NCI-H446 treated with DMSO at 0.1 percent for 48 hours (cell line): ENCODE measurements at places on chromosomes 1 and 21.

- DNase-seq: no peak
Observed at GRCh38 chr1:14639291-14640050, 41.0 kb downstream of the KAZN start.

DNA sequence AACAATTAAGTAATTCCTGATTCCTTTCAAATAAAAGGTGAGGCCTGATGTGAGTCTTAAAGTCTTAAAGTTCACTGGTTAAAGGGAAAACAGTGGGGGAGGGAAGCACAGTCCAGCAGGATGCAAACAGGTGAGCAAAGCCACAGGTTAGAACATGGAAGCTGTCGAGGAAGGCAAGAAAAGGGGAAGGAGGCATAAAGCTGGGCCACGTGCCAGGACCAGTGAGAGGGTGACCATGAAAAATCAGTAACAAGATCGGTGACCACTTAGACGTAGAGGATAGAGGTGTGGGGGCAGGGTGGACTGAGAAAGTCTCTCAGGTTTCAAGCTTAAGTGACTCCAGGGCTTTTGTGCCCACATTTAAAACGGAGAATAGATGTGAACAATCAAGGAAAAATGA is 231.3 kb downstream of the SETD4 start:
- no peak for DNase-seq

DNA sequence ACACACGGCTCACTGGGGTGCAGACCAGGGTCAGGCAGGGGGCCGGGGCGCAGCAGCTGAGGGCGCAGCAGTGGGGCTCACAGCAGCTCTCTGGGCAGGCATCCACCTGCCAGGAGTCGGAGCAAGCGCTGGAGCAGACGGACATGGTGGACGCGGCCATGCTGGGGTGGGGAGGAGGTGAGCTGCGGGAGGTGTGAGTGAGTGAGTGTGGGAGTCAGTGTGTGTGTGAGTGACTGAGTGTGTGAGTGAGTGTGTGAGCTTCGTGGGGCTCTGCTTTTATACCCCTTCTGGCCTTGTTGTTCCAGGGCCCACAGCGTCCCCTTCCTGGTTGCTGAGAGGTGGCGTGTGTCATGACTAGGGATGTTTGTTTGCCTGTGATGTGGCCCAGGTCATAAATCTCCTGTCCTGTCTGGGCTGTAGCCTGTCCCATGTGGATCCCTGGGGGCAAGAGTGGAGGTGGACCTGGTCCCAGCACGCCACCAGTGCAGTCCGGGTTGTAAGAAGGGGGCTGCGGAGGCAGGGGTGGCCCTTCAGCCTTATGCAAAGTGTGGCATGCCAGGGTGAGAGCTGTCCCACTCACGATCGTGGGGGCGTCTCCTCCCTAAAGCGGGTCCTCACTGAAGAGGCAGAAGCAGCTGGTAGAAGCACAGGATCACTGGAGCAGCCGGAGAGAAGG is at the start of gene KRTAP10-1:
TSS of gene KRTAP10-1 (minus strand) at position 205 of the 676 bp plus-strand sequence. CDS start at position 160, 45 bp downstream.
- DNase-seq: no peak

DNA sequence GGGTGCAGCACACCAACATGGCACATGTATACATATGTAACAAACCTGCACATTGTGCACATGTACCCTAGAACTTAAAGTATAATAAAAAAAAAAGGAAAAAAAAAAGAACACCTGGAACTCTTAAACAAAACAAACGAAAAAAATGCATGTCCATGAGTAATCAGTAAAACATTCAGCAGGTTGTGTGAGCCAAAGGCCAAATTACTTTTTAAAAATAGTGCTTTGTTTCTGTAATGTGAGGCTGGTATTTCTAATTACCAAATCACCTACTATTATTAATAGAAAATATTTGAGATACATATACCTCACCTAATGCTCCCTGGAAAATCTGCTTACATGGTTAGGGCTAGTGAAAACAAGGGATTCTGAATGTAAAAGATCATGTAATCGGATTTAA is 294.4 kb upstream of the NR5A2 start:
- DNase-seq: no peak

- no peak for DNase-seq
Observed at GRCh38 chr1:62608905-62609304, 11.6 kb downstream of the ANGPTL3 start.

GRCh38 chr1:29686012-29686930 is 449.9 kb downstream of the PTPRU start:
- no peak for DNase-seq

DNA sequence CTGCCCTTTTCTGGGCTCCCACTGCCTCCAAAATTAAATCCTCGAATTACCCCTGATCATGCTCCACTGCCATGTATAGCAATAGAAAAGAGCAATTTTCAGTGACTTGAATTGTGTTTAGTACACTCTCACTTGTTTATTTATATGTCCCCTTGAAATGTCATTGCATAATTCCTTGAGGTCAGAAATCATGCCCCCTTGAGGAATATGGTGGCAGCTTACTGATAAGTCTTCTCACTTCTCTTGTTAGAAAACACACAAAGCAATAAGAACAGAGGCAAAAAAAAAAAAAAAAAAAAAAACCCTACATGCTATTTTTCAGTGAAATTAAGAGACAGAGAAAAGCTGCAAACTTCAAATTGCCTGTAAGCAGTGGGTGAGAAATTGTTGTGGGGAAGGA is 37.5 kb downstream of the GPR88 start:
- no peak for DNase-seq

DNA sequence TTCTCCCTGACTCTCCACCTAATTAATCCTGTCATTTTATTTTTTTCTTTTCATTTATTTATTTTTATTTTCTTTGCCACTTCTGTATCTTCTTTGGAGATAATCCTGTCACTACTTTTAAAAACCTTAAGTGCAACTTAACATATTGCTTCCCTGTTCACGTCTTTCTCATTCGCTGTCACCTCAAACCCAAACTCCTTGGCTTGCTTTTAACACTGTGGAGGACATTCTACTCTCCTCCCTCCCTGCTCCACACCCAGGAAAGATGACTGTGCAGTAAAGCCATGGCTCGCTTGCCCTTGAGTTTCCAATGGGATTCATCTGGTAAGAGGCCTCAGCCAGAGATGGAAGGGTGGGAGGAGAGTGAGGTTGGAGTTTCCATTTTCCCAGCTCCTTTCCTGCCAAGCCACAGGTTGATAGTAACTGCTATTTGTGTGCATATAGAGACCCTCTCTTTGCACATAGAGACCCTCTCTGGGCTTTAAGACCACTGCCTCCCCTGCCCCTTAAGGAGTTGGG is 6.4 kb upstream of the BRWD1 start:
- DNase-seq: no peak

DNA sequence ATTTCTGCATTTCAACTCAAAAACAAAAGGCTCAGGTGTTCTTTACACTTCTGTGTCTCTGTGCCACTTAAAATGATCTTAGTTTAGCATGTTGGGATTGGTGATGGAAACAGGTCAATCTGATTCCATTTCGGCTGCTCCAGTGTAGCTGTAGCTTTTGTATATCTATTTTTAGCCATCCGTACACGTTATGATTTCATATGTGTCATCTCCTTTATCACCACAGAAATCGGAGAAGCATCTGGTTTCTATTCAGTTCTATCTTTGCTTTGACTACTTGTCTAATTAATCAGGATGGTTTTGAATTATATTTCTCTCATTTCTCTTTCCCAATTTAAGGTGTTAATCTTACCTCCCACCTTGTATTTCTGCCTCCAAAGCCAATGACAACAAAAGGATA is 41.1 kb downstream of the RGS21 start:
- DNase-seq: no peak

DNA sequence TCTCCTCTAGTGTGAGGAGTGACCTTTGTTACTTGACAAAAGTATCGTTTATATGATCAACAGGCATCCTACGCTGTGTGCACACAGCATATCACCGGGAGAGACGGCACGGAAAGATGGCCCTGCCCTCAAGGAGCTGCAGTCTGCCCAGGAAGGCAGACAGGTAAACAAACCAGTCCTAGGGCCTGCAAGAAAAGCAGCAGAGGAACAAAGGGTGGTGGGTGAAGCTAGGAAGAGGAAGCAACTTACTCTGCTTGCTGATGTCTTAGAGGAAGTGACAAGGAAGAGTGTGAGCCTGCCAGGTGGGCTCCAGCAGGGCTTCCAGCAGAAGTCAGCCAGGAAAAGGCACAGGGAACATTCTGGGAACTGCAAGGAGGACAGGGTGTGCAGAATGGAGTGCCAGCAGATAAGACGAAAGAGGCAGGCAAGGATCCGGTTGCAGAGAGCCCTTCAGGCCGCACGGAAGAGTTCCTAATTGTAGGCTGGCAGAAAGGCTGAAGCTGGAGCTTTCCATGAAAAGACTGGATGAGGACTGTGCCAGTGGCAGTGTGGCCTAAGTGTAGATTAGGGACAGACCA is 106.7 kb downstream of the SLC45A1 start:
- DNase-seq: no peak

DNA sequence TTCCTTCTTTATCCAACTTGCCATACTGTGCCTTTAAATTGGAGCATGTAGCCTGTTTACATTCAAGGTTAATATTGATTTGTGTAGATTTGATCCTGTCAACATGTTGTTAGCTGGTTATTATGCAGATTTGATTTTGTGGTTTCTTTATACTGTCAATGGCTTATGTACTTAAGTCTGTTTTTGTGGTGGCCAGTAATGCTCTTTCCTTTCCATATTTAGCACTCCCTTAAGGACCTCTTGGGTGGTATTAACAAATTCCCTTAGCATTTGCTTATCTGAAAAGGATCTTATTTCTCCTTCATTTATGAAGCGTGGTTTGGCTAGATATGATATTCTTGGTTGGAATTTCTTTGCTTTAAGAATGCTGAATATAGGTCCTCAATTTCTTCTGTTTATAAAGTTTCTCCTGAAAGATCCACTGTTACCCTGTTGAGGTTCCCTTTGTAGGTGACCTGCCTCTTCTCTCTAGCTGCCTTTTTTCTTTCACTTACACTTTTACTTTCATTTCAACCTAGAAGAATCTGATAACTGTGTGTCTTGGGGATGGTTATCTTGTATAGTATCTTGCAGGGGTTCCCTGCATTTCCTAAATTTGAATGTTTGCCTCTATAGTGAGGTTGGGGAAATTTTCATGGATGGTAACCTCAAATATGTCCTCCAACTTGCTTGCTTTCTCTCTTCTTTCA is 86.9 kb upstream of the NEGR1 start:
- no peak for DNase-seq

DNA sequence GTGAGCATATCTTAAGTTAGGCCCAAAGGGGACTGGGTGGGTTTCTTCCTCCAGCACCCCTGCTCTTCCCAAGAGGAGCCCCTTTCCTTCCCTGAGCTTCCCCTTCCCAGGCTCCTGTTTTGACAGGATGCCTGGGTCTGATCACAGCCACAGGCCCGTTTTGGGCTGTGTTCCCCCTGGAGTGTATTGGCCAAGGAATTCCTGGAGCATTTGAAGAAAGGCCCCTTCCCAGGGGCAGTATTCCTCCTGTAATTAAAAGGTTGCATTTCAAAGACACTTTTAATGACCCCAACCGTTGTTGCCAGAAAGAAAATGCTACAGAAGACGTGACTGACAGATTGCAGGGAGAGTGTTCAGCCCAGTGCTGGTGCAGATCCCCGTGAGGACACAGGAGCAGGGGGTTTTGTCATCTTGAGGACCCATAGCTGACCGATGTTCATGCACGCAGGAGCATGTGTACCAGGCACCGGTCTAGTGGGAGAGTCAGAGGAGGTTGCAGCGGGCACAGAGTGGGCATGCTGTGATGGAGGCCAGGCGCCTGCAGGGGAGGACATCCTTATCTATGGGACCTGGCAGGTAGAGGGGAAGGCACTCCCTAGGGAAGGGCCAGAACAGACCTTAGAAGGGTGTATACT is 19.3 kb upstream of the LBR start:
- no peak for DNase-seq

GRCh38 chr1:236287757-236288619 is 6.2 kb upstream of the ERO1B start:
- DNase-seq: no peak

- no peak for DNase-seq
Observed at GRCh38 chr1:24021403-24022266, 41.5 kb upstream of the SRSF10 start.

DNA sequence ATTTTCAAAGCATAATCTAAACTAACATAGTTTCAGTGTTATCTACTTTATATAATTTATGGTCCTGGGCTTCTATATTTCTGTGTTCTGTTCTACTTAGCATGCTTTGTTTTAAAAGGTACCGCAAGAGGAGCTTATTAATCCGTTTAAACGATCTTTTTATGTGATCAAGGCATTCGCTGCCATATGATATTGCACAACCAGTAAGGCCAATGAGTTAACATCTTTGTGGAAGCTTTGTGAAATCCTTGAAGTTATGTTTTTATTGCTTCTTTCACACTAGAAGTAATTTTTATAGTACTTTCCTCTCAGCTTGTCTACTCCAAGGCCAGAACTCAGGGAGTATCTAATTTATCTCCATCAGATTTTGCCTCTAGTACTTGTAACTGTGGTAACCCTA is 8.9 kb downstream of the LRRC8C start:
- no peak for DNase-seq

DNA sequence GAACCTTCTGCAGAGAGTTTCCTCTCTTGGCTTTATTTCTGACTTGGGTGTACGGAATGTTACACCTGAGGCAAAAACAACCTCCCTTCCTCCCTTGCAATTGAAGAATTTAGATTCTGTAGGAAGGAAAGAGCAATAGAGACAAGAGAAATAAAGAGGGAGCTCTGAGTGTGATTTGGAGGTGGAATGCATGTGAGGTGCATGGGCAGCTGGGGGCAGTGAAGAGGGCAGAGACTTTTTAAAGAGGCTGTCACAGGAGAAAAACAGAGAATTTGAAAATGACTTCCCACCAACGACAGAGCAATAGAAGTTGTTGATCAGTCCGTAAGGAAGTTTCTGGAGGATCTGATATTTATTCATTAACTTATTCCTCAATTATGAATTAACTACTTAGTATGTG is 172.0 kb upstream of the B3GALT2 start:
- DNase-seq: no peak

GRCh38 chr1:112982853-112983536 is 27.0 kb upstream of the SLC16A1 start:
- no peak for DNase-seq
